ENCODE measurements at places on chromosomes 7 and 10.

DNA sequence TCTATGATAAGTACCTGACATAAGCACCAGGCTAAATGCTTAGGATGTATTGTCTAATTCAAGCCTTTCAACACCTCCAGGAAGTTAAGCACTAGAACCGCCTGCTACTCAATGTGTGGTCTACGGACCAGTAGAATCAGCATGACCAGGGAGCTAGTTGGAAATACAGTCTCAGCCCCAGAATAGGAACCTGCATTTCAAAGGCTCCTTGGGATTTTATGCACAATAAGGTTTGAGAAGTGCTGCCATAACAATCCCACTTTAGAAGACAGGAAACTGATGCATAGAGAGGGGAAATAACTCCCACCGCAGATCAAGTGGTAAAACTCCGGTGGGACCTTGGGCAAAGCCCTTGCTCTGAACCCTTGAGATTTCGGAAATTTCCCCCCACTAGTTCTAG is 8.8 kb upstream of the DUSP5 start:
- DNase-seq: no peak

GRCh38 chr7:43639858-43640491 is 57.1 kb downstream of the STK17A start:
- DNase-seq: no peak

GRCh38 chr10:29022513-29022912 is 266.4 kb upstream of the LYZL1 start:
- DNase-seq: no peak

GRCh38 chr10:94018107-94018506 is 24.4 kb downstream of the PLCE1 start:
- DNase-seq: no peak

- DNase-seq: no peak
Observed at GRCh38 chr10:21507150-21507549, 18.3 kb downstream of the SKIDA1 start.

DNA sequence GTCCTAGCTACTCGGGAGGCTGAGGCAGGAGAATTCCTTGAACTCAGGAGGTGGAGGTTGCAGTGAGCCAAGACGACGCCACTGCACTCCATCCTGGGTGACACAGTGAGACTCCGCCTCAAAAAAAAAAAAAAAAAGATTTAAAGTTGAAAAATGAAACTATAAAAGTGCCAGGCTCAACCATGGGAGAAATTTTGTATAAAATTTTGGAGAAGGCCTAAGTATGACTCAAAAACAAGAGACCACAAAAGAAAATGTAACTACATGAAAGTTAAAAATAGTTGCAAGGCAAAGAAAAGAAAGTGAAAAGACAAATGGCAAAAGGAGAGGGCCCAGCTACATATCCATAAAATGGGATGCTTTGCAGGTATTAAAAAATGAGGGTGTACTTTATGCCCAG is 104.1 kb downstream of the ARHGAP22 start:
- DNase-seq: no peak

GRCh38 chr7:7136466-7137381 is 45.6 kb upstream of the C1GALT1 start:
- DNase-seq: no peak

- DNase-seq: no peak
Observed at GRCh38 chr7:117011419-117012260, 58.3 kb downstream of the ST7 start.

GRCh38 chr10:6803427-6803783 is 223.3 kb upstream of the PRKCQ start:
- no peak for DNase-seq

GRCh38 chr7:2261611-2262010 is 19.6 kb downstream of the NUDT1 start:
- no peak for DNase-seq

DNA sequence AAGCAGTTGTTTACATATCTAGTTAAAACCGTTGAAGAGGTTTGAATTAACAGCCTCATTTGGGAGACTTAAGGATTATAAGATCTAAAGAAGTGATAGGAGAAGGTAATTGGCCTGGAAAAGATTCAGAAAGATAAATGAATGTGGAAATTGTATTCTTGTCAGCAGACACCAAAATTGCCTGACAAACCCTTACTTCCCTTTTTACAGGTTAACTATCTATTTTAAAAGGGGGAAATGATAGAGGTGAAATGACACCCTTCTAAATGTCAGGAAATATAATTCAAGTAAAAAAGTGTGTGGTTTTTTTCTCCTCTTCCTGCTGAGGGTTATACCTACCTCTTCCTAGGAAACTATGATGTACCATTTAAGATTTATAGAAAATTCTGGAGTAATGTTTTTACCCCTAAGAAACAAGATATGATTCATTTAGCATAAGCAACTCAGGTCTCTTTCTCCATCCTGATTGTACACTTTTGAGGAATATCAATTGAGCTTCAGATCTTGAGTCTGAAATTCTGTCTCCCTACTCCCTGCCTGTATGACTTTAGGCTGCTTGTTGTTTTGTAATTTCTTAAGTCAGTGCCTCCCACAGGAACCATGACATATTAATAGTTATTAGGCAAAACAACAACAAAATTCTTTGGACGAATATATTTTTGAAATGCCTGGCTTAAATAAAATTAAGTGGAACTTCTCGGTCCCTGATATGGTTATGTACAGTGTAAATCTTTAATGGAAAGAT is 250.4 kb downstream of the RNLS start:
- DNase-seq: no peak

GRCh38 chr10:101216207-101217043 is 12.8 kb downstream of the LBX1 start:
- DNase-seq: no peak

- no peak for DNase-seq
Observed at GRCh38 chr7:39168403-39169098, 190.8 kb downstream of the POU6F2 start.

- no peak for DNase-seq
Observed at GRCh38 chr10:6140141-6140841, 51.5 kb downstream of the RBM17 start.
